Activated CD4-positive, alpha-beta T cell treated with anti-CD3 and anti-CD28 coated beads, Interleukin-2, amount 10 ng/mL, durations not matched to agents 7 days and 5 days (primary cell): ENCODE measurements at places on chromosomes 1 and 21. TPM values are rescaled to one million over a fixed set of nuclear protein-coding genes. Genes with fewer than 3 reads are reported as not detected.

The LCE1D gene
- not detected for total RNA-seq

The OR6K6 gene
- not detected for total RNA-seq

DNA sequence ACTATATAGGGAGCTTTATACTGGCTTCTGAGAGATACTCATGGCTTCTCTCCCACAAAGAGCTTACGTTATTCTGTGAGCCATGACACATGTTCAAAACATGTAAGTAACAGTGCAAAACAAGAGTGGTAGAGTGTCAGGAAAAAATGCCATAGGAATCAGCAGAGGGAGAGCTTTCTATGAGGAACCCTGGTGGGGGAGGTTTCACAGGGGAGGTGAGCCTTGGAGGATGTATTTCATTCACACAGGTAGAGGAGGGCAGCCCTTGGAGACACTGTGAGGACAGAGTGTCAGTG lies 72.7 kb upstream of the LYST start:
- no peak for DNase-seq

DNA sequence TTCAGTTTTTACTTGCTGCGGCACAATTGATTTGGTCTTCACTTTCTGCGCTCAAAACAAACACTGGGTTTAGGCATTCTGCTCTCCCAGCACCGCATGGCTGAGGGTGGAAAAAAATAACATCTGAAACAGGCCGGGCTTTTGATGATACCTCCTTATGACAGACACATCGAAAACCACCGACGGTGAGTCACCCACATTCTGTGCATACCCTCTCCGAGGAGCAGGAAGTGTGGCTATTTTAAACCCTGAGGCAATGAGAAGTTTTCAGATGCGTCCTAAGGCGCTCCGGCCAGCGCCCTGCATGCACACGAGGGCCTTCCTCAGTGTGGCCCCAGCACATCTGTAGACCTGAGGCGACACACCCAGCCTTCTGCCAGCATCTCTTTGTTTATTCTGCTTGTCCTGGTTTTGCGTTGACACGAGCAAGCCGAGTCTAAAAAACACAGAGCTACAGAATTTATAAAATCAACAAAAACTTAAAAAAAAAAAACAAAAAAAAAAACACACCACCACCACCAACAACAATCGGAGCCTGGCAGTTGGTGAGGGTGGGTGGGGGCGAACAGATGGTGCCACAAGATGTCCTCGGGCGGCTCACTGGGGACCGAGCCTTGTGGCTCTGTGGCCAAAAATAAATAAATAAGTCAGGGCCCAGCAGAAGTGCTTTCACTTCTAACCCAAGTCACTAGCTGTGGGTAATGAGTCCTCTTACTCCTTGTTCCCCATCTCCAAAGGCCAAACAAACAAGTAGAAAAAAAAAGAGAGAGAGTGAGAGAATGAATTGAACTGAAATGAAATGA lies 162.6 kb upstream of the IRF2BP2 start:
- peak; percentile 91 for DNase-seq

- no peak for DNase-seq
Observed at GRCh38 chr1:30526652-30527345, 196.6 kb downstream of the MATN1 start.

- DNase-seq: no peak
Observed at GRCh38 chr1:36715797-36716196, 233.1 kb upstream of the CSF3R start.

- no peak for DNase-seq
Observed at GRCh38 chr1:224922404-224923164, 6.9 kb upstream of the DNAH14 start.

DNA sequence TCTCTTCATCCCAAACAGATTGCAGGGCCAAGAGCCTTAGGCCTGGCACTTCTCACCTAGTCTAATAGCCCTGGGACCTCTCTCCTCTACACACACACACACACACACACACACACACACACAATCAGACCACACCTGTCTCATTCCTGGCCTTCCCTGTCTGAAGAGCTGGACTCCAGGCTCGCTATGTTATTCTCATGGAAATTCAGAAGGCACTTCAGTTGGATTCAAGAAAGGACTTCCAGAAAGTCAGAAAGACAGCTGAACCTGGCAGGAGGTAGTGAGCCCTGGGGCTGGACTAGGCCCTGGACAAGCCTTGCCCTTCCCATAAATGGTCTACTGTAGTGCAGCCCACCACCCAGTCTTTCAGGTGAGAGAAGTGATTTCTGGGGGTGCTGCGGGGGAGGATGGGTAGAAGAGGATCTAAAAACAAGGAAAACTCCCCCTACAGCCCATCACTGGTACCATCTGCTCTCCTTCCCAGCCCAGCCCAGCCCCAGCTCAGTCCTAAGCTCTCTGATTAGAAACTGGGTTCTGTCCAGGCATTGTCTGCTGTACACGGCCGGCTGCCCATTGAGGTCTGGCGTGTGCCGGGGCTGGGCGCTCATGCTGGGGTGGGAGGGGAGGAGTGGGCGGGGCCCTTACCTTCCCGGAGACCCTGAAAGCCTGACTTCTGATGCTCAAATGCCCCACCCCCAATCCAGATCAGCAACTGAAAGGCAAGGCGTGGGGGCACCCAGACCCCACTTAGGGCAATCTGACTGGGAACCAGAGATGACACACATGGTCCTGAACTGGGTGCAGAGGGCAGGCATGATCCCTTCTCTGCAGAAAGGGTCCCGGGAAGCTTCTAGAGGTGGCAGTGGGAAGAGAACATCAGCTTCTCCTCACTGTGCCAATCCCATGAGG lies 2.5 kb downstream of the KIF21B start:
- DNase-seq: peak; percentile 50
